ENCODE measurements at places on chromosomes 6 and 20.

DNA sequence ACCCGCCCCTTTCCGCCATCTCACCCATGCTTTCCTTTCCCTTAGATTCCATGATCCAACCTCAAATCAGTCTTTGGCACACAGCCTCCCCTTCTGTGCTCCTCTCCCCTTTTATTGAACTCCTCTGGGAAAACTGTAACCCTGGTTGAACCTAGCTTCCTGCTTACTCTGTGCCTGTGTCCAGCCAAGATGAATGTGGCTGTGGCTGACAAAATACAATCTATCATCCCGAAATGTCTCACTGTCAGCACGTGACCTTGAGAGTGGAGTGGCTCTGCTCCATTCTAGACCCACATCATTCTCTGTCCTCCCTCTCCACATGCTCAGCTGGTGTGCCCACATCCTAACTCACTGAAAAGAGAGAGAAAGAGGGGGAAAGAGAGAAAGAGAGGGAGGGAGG is 11.0 kb downstream of the NCR2 start:
- no peak for DNase-seq

- no peak for DNase-seq
Observed at GRCh38 chr6:26555505-26556262, 17.5 kb downstream of the HMGN4 start.

DNA sequence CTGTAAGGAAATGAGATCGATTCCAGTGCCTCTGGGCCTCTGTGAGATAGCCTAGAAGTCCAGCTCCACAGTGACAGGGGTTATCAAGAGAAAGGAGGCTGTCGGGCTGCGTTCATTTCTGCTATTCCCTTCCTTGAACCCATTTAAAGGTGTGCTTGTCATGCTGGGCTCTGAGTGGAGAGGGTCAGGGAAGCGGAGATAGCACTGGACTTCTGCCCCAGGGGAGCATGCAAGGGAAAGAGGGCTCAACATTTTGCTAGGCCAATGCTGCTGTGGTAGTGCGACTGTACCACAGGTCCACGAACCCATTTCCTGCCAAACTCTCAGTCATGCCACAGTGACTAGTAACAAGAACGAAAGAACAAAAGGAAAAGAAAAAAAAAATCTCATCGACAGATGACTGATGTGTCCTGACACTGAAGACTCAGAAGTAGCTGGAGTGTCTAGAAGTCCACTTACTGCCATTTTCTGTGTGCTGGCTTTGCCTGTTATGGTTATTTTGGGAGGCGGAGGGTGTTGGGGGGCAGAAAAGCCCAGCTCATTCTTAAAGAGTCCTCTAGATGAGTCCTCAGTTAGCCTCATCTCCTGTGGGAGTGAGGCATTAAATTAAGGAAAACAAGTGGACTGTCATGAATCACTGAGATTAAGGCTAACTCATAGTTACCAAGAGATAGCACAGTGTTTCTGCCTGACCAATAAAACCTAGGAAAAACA is 8.1 kb downstream of the NEDD9 start:
- DNase-seq = no peak

DNA sequence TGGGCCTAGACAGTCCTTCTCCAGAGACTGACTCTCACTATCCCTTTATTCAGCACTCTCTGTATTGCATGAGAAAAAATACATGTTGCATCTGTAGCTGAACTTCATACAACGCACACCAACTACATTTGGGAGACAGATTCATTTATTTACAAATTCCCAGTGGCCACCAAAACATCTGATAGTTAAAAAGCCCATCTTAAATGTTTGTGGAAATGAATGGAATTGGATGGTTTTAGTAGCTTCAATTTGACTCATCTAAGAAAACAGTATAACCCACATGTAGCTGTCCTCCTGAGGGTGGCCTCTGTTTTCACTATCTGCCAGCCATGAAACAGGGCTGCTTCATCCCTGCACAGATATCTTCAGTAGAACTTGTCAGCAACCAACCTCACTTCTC is 116.3 kb downstream of the PCSK2 start:
- no peak for DNase-seq

GRCh38 chr6:146697921-146698320 is 99.1 kb downstream of the ADGB start:
- DNase-seq = no peak

DNA sequence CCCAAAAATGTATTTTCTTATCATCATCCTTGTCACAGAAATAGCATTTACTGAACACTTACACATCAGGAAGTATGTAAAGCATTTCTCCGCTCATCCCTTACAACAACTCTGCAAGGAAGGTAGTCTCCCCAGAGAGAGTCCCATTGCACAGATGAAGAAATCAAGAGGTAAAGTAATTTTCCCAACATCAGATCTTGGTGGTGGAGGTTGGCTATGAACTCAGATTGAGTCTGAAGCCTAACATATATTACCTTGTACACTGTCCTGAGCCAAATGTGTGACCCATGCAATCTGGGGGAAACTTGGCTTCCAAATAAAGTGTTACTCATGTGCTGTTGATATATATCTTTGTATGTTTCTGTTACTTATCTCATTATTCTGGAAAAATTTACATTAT is 31.4 kb downstream of the MAN1A1 start:
- no peak for DNase-seq

GRCh38 chr6:2940010-2940850 is 31.1 kb downstream of the SERPINB6 start:
- DNase-seq = no peak

- DNase-seq = no peak
Observed at GRCh38 chr20:9323622-9324021, 190.8 kb upstream of the LAMP5 start.

GRCh38 chr6:106688177-106688951 is 59.0 kb downstream of the QRSL1 start:
- no peak for DNase-seq

DNA sequence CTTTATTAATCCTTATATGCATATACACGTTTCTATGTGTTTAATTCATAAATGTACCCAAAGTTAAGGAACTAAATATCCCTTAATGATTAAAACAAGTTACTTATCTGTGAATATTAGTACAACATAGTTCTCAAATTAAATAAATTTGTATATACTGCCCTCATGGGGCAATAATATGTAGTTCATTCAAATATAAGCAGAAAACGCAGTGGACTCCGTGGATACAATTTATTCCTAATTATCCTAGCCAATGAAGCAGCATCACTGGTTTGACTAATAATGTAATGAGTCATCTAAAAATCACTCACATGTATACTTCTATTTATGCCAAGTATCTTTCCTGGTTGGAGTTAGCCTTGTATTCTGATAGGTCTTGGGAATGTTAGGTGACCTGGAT is 111.6 kb downstream of the TBC1D32 start:
- DNase-seq = no peak

DNA sequence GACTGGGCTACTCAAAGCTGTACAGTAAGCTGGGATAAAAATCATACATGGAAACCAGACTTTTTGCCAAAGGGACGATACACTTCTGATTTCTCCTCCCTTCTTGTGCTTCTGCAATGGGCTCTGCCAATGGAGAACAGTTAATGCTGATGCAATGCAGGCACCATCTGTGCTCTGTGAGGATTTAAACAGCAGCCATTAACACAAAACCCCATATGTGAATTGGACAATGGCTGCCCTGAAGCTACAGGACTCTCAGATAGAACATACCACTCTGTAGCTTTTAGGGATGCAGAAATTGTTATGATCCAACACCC is 71.9 kb downstream of the GJA10 start:
- DNase-seq = no peak

DNA sequence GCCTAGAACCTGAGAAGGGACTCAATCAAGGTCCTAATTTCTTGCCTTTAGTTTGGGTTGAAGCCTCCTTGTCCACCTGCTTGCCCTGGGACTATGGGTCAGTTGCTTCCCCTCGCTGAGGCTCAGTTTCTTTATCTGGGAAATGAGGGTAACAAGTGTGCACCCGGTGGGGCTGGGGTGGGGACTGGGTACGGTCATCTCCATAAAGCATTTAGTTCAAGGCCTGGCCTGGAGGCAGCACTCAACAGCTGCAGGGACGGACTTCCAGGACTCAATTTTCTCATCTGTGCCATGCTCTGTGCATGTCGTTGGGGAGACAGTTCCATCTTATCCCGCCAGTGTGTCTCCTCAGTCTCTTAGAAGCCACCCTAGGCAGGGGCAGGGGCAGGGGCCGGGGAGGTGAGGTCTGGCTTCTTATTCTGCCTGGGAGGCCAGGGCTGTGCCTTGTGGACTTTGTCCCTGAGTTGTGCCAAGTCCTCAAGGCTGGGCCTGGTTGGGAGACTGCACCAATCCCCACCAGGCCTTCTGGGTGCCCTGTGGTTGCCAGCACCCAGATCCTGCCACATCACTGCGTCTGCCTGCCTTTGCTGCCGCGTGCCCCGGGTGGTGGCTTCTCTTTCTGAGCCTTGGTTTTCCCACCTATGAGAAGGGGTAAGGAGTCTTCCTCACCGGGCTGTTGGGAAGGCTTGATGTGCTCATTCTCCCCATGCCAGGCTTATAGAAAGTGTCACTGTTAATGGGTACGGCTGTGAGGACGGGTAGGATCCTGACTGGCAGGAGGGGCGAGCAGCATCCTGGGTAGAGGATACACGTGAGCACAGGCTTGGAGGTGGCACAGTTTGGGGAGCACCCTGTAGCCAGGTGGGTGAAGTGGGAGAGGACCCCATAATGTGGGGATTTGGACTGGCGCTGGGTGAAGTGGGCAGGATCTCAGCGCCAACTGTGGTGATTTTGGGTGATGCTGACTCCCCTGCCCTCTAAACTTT is 8.6 kb downstream of the SRC start:
- DNase-seq = no peak

- DNase-seq = no peak
Observed at GRCh38 chr6:137927777-137928218, 60.7 kb downstream of the TNFAIP3 start.

GRCh38 chr6:16883414-16883813 is 122.2 kb upstream of the ATXN1 start:
- no peak for DNase-seq

DNA sequence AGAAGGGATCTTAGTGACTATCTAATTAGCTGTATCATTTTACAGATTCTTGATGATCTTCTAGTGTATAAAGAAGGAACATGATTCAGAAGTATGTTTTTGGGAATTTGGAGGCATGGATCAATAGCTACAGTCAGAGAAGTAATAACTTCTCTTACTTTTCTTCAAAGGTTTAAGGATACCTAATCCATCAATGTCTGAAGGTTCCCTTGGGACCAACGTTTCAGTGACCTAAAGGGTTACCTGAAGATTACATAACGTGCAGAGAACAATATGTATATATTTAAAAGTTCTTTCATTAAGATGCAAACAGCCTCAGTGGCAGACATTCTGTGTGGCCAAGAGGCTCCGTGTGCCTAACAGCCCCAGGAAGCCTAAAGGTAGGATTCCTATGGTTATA is 3.2 kb downstream of the HDAC2 start:
- DNase-seq = no peak

- no peak for DNase-seq
Observed at GRCh38 chr6:6497976-6498375, 90.5 kb upstream of the LY86 start.

DNA sequence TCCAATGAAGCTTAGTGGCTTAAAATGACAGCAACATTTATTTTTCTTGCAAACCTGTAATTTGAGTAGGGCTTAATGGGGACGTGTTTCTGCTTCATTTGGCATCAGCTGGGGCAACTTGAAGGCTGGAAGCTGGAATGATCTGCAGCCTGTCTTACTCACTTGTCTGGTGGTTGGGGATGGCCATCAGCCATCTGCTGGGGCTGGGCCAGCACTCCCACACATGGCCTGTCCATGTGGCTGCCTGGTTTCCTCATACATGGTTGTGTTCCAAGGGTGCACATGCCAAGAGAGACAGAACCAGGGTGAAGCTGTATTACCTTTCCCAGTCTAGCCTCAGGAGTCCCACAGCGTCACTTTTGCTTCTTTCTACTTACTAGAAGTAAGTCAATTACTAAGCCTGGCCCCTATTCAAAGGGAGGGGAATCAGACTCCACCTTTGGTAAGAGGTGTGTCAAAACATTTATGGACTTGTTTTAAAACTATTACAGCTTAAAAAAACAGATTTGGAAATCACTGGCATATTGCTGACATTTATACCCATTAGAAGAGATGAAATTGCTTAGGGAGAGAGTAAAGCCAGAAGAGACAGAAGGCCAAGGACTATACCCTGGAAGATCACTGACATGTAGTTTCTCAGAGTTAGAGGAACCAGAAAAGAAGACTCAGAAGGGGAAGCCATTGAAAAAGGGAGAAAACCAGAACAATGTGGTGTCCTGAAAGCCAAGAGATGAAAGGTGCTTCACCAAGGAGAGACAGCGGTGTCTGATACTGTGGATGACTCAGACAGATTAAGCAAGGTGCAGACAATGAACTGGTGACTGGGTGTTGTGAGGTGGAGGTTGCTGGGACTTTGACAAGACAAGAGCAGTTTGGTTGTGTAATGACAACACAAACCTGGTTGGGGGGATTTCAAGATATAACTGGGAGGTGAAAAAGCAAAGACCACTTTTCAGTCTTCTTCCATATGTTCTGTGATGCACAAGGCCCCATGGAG is 345.2 kb downstream of the GJA1 start:
- no peak for DNase-seq

GRCh38 chr20:24211972-24212371 is 223.4 kb upstream of the GGTLC1 start:
- DNase-seq = no peak

DNA sequence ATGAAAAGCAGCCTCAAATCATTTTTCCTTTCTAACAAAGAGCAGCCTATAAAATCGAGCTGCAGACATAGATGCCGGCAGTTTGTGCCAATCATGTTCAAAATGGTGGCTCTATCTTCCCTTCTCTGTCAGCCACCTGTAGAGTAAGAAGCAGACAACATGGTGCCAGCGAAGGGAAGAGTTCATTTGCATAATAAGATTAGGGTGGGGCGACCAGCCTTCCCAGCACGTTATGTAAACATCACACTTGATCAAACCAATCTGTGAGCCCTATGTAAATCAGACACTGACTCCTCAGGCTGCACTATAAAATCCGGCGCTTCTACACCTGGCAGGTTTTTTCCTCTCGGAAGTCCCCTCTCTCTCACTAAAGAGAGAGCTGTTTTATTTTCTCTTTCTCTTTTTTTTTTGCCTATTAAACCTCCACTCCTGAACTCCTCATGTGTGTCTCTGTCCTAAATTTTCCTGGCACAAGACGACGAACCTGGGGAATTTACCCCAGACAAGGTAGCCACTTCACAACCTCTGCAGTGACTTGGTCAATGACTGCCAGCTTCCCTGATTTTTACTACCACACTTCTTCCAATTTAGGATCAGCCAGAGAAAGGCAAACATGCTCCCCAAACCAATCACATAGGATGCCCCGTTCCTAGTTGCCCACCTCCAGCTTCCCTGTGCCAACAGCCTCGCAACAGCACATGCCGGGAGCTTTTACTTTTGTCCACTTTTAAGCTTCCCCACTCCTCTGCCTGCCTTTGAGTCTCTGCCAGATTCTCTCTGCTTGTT is 12.9 kb downstream of the TPMT start:
- no peak for DNase-seq

DNA sequence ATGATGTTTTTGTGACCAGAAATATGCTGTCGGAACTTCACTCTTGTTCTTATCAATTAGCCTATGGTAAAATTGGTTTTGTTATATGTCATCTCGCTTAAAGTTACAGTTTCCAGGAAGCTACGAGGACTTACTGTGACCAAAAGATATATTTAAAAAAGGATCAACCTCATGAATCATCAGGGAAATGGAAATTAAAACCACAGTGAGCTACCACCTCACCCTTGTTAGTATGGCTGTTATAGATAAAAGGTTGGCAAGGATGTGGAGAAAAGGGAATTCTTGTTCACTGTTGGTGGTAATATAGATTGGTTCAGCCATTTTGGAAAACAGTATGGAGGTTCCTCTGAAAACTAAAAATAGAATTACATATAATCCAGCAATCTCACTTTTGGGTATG is 14.3 kb upstream of the INSM1 start:
- no peak for DNase-seq

- no peak for DNase-seq
Observed at GRCh38 chr20:43916073-43916880, 1.6 kb downstream of the TOX2 start.
